ENCODE measurements at places on chromosomes 1 and 21. TPM values are rescaled to one million over a fixed set of nuclear protein-coding genes. Genes with fewer than 3 reads are reported as not detected.

- H3K4me3 ChIP-seq = peak overlapping the region; percentile 77
- H3K4me1 ChIP-seq = peaks cover 7% of the 10 kb centered on the region
- H3K27ac ChIP-seq = peak overlapping the region; percentile 92
- ATAC-seq = no peak
- no peaks in the 10 kb centered on the region for H3K27me3 ChIP-seq
- no peaks in the 10 kb centered on the region for H3K36me3 ChIP-seq
Measured at GRCh38 chr1:67431156-67431765, 1.1 kb upstream of the SERBP1 start.

DNA sequence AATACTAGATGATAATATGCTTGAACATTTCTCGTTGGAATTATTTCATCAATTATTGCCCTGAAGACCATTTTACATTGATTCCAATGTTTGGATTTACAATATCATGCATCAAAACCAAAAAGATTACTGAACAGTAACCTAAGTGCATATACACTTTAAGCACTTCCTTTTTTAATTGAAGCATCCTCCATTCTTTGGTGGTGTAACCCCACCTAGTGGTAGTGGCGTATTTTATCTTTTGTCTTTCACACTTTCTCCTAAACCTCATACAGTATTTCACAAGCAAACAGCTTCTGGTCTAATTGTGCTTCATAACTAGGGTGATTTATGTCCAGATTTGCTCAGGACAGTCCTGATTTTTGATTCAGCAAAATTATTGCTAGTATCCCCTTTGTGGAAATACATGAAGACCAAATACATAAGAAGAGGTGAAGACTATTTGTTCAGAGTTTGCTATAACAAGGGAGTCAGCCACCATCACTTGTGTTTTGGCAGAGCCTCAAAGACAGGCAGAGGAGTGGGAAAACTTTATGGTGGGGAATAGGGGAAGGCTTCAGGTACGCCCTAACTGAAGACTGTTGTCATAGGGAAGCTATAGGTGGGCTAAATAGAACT is 3.4 kb upstream of the NVL start:
- no peaks in the 10 kb centered on the region for H3K36me3 ChIP-seq
- ATAC-seq = no peak
- no peak overlapping the region for H3K4me3 ChIP-seq
- H3K27ac ChIP-seq = no peak overlapping the region
- peaks cover 4% of the 10 kb centered on the region for H3K4me1 ChIP-seq
- no peaks in the 10 kb centered on the region for H3K27me3 ChIP-seq

DNA sequence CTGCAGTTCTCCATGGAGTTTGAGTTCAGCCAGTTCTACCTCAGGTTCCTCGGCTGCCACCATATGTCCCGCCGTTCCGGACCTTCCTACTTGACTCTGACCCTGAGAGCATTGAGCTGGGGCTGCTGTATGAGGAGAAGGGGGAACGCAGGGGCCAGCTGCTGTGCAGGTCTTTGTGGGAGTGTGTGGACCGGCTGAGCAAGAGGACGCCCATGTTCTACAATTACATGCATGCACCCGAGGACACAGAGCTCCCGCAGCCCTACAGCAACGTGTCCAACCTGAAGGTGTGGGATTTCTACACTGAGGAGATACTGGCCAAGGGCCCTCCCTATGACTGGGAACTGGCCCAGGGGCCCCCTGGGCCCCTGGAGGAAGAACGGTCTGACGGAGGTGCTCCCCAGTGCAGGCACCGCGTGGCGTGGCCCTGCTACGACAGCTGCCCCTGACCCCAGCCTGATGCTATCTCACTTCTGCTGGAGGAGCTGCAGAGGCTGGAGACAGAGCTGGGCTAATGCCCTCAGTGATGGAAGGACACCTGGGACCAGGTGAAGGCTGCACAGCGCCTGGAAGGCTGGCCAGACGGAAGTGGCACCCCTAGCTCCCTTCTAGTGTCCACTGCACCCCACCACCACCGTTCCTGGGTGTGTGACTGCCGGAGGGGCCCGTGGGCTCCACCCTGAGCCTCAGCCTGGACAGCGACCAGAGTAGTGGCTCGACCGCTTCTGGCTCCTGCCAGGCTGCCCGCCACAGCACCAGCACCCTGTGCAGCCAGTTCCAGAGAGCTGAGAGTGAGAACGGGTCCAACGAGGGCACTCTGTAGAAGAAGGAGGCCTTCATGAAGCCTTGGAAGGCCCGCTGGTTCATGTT is 20.8 kb upstream of the NPPB start:
- no peak for ATAC-seq
- no peak overlapping the region for H3K4me3 ChIP-seq
- peaks cover 69% of the 10 kb centered on the region for H3K27me3 ChIP-seq
- no peaks in the 10 kb centered on the region for H3K36me3 ChIP-seq

AADACL4 gene
- total RNA-seq = not detected

LCE1A gene
- total RNA-seq = not detected

SLC39A1 gene
- 111 TPM for total RNA-seq

Data from gastroesophageal sphincter (tissue), 4 donors.